ENCODE measurements at places on chromosomes 16 and 17.

GRCh38 chr17:74080656-74081582 is 122.6 kb upstream of the RPL38 start:
- no peak for DNase-seq

DNA sequence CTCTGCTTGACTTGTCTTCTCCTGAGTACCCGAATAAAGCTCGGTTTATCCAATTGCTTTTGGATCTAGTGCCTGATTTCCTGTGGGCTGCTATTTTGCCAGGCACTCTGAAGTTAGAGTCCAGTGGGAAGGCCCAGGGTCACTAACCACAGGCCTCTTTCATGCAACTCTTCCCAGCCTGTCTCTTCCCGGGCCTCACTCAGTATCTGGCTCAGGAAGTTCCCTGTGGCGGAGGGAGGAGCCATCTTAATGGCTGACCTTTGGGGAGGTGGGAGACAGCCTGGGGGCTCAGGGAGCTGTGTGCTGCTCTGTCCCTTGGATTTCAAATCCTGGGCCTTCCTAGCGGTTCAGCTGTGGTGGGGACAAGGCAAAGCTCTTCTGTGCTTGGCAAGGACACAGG is 328.5 kb downstream of the SLC39A11 start:
- no peak for DNase-seq

DNA sequence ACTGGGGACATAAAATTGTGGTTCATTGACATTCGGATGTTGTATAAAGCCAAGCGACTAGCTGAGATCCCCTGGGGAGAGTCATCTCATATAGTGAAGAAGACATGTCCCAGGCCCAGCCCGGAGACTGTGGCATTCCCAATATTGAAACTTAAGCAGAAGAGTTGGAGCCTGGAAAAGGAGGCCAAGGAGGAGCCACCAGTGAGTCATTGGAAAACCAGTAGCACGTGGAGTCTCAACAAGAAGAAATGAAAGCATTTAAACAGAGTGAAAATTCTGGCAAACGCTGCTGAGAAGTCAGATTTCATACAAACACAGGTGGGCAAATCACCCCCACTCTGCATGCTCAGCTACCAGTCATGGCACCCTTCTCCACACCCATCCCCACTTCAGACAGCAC is 9.4 kb upstream of the ELAC2 start:
- DNase-seq, result no peak

DNA sequence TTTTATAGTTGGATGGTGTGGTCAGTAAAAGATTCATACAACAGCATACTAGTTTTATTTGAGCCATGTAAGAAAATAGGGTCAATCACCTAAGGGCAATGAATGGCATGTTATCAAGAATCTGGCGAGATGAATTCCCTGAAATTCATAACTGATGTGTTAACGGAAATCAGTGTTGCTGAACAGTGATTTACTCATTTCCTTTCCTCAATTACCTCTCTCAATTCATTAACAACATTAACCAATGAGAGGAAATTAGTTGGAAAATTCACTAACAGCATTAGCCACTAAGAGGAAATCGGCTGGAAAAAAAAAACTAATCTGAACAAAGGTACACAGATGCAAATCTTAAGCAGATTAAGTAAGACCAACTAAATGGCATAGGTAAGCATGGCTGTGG is 6.3 kb downstream of the CMTR2 start:
- DNase-seq, result no peak

DNA sequence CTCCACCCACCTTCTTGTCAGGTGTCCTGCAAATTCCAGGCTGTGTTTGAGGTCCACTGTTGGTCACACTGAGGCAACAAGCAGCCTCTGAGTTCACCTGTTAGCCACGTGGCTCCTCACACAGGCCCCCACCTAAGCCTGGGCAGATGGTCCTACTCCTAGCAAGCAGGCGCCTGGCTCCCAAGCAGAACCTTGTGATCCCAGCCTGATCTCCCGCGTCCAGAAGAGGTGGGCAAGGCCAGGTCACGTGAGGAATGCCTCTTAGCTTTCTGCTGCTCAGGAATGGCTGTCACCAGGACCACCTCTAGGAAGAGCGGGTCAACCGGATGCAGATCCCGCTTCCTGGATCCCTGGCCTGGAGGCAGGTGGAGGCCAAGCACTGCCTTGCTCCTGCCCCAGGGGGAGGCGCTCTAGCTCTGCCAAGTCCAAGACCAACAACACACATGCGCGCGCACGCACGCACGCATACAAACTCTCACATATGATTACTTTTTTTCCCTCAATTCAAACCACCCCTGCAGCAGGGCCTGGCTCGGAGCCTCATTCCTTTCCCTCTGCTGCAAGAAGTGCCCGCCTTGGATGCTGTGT is 9.5 kb downstream of the CYB561 start:
- DNase-seq, result no peak
